ENCODE measurements at places on chromosomes 7 and 10.

DNA sequence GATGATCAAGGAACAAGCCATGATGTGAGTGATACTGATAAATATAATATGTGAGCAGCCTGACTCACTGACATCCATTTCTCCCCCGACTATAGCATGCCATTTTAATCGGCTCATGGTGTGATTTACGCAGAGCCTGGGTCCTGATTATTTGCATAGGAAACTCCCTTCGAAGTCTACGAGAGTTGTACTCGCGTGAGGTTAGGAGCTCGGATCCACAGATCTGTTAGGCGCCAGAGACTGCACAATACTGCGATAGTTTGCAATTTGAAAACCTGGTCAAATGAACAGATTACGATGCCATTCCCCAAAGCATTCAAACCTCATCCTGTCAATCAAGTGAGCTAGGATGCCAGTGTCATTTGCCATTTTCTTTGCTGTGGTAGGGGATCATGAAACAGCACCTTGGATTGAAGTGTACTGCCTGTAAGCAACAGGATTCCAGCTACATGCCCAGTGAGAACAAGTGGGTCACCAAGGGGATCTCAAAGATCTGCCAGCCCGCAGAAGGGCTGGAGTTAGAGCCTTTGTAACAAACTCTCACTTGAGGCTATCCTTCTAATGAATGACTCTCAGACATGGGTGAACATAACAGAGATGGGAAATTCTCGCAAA lies 158.3 kb downstream of the FRMD4A start:
- DNase-seq, result no peak

GRCh38 chr7:113657603-113658002 lies 261.2 kb downstream of the PPP1R3A start:
- DNase-seq, result no peak

GRCh38 chr7:135998081-135998480 lies 20.9 kb upstream of the MTPN start:
- no peak for DNase-seq

GRCh38 chr10:10772411-10772810 lies 245.3 kb upstream of the CELF2 start:
- no peak for DNase-seq

- no peak for DNase-seq
These were observed 56.4 kb upstream of the C1GALT1 start for GRCh38 chr7:7125963-7126362.

DNA sequence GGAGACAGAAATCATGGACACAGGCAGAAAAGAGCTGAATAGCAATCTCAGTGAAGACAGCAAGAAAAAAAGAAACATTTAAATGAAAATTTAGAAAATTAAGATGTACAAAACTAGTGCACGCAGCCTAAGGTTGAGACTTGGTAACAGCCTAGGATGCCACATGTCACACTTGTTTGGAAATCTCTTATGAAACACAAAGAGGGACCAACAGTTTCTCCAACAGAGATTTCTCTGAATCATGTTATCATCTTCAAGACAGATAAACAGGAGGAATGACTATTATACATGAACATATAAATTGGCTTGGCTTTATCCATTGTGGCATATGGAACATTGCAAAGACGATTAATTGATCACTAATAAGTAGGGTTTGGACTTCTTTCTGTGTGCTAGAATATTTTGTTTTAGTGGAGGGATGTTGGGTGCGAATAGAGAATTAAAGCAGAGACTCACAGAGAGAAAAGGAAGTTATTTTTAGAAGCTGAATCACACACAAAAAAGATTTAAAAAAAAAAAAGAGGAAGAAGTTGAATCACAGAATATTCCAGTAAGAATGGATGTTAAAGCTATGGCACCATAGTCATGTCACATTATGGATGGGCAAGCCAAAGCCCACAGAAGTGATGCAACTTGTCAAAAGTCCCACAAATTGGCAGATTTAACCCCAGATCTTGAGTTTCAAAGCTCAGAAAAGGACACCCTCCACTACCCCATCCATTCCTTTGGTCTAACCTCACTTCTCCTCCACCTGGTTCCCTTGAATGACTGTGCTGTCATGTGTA lies 91.6 kb downstream of the MYOF start:
- DNase-seq, result no peak

DNA sequence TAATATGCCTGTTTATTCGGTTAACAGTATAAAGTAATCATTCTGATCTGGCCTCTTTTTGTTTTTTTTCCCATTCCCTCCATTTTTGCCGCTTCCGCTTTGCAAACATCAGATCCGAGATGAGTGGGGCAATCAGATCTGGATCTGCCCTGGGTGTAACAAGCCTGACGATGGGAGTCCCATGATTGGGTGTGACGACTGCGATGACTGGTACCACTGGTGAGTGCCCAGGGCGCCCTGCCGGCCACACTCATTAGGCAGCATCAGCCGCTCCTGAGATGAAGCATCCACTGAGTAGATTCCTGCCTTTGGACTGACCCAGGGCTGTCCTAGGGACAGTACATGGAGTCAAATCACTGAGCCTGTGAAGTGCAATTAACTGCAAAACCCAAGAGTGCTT lies 40.9 kb upstream of the GATA3 start:
- no peak for DNase-seq

DNA sequence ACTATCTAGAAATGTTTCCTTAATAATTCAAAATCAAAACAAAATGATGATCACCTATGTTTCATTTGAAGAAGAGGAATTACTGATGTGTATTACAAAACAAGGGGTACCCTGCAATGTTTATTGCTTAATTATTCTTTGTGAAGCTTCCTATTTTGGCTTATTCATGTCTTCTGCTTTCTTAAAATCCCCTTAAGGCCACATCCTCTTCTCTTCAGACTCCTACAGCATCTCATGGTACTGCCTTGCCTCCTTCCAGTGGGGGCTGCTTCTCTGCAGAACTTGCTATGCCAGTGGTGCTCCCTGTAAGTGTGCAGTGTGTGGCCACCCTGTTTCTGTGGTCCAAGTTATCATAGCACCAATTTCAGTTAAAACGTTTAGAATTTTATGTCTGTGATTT lies 35.0 kb downstream of the CCDC146 start:
- DNase-seq, result no peak

GRCh38 chr10:124495162-124495561 lies 33.5 kb downstream of the LHPP start:
- no peak for DNase-seq

DNA sequence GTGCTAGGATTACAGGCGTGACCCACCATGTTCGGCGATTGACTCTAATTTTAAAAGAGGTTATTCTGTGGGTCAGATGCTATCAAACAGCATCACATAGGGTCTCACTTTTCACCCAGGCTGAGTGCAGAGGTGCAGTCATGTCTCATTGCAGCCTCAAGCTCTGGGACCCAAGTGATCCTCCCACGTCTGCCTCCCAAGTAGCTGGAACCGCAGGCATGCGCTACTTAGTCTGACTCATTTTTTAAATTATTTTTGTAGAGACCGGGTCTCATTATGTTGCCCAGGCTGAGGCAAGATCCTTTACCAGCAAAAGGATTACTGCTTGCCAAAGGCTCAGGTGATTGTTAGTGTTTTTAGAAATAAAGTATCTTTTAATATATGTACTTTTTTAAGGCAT lies 42.9 kb upstream of the STOX1 start:
- no peak for DNase-seq

DNA sequence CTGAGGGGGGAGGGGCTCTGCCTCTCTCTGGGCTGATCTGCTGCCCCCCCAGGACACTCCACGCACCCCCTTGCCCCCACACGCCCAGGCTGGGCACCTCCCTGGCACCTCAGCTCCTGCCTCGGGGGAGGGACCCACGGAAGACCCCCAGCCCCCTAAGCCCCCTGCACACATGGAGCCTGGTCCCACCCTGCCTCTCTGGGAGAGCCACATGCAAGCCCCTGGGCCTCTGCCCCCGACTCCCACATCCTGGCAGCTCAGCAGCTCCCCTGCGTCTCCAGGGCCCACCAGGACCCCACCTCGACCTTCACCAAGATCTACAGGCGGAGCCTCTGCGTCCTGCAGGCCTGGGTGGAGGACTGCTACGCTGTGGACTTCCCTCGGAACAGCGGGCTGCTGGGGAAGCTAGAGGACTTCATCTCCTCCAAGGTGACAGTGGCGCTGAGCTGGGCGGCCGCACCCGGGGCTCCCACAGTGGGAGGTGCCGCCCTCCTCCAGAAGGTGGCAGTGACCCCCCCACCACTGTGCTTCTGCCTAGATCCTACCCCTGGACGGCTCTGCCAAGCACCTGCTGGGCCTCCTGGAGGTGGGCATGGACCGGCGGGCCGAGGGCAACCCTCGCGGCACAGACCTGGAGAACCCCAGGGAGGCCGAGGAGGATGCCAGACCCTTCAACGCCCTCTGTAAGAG lies 18.7 kb upstream of the UTF1 start:
- no peak for DNase-seq

GRCh38 chr10:70735161-70735560 lies 50.0 kb downstream of the TBATA start:
- DNase-seq, result no peak

DNA sequence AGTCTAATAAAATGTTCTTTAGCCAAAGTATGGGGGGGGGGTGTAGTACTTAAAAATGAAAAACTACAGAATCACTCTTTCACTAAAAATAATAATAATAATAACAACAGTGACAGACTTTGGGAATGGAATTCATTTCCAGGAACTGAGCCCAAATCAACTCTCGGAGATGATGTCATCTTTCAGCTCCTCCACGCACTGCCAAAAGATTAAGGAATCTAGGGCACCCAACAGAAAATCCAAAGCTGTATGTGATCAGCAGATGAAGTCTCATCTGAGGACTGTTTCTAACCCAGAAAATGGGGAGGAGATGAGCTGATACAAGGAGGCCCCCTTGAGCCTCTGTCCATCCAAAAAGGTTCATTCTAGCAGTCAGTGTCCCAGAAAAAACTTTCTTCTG lies 54.5 kb downstream of the GRB10 start:
- DNase-seq, result no peak
